BJ (cell line): ENCODE measurements at places on chromosomes 2 and 18.

DNA sequence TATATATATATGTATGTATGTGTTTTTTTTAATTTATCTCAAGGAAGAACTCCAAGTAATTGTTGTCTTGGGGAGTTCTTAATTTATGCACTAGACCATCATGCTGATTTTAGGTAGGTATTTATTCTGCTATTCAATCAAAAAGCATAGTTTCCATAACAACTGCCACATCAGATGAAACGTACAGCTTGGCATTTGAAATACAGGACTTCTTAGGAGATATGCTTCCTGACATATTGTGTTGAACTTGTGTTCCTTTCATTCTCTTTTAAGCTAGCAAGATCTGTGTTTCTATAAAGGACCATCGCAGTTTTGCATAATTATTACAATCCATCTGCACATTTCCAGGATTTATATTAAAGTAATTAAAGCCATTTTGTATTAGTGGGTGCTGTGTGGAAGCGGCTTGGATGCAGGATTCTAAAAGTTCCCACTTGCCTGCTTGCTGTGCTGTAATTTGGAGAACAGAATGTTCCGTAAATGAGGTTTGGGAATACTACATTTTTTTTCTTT is 343.5 kb upstream of the FANCL start:
- no peak for DNase-seq

- no peak for DNase-seq
These were observed 55.9 kb downstream of the ACVR1 start for GRCh38 chr2:157820193-157820592.

DNA sequence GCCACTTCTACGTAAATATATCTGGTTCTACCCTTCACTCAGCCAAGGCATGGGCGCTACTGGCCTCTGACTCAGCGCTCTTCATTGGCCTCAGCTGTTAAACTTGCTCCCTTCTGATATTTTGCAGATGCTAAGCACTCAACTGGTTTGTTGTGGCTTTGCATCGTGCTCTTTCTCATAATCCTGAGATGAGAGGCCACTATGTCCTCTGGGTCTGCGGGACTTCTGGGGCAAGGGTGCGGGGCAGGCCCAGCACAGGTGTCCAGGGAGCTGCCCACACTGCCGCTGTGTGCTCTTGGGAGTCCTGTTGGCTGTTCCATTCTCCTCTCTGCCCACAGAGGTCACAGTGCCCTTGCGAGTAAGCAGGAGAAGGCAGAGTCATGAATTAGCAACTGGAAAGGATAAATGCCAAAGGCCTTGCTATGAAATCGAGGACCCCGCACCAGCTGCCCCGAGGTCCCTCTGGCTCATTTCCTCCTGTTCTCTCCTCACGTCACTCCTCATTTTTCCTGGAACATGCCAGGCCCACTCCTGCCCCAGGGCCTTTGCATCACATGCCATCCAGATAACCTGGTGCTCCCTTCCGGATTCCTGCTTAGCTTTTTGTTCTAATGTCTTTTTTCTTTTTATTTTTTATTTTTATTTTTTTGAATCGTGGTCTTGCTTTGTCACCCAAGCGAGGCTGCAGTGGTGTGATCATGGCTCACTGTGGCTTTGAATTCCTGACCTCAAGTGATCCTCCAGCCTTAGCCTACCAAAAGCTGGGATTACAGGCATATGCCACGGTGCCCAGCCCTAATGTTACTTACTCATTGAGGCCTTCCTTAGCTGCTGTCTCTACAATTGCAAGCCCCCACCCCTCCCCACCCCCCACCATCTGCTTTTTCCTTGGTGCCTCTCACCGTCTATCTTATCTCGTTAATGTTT is 34.9 kb upstream of the MAT2A start:
- peak; percentile 62 for DNase-seq

- no peak for DNase-seq
These were observed 53.0 kb upstream of the LRP2 start for GRCh38 chr2:169415233-169415748.

GRCh38 chr2:216882876-216883275 is 23.0 kb upstream of the TNP1 start:
- DNase-seq = no peak

DNA sequence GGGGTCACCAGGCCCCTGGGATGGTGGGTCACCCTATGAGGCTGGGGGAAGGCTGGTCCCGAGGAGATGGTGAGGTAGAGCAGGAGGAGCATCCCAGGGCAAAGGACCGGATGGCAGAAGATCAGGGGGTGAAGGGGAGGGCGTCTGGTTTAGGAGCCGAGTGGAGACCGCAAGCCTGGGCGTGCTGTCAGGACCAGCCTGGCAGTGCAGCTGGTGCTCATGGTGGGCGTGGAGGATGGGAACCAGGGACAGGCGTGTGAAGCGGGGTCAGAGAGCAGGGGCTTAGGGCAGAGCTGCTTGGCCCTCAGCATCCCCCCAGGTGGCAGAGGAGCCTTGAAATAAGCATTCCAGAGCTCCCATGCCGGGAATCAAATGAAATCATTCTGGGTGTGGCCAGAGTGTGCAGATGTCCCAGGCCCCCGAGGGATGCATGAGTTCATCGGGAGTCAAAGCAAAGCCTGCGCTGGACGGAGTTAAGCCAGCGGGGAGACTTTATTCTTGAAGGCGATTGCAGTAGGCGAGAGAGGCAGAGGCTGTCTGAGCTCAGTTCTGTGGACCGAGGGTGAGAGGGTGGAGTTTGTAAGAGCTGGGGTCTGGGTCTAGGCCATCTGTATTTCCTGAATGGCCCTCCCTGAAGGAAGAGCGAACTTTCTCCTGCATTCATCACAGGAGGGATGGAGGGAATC is 33.1 kb upstream of the MBP start:
- peak; percentile 2 for DNase-seq
